ENCODE measurements at places on chromosomes 2 and 18.

DNA sequence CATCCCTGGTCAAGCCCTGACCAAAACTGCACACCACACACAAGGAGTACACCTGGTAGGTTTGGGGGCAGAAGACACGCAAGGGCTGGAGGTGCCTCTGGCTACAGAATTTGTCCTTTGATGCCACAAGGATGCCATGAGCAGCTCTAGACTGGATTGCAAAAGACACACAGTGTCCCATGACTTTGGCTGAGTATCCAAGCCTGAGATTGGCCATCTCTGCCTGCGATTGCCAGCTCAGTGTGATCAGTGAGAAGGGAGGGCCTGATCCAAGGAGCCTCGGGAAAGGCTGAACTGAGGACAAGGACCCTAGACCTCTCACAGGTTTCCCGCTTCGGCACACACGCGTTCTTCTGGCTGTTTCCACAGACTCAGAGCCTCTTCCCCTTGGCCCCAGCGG lies 60.0 kb upstream of the FOSL2 start:
- no peak for DNase-seq

- DNase-seq: no peak
These were observed 30.4 kb downstream of the HDAC4 start for GRCh38 chr2:239370403-239370802.

DNA sequence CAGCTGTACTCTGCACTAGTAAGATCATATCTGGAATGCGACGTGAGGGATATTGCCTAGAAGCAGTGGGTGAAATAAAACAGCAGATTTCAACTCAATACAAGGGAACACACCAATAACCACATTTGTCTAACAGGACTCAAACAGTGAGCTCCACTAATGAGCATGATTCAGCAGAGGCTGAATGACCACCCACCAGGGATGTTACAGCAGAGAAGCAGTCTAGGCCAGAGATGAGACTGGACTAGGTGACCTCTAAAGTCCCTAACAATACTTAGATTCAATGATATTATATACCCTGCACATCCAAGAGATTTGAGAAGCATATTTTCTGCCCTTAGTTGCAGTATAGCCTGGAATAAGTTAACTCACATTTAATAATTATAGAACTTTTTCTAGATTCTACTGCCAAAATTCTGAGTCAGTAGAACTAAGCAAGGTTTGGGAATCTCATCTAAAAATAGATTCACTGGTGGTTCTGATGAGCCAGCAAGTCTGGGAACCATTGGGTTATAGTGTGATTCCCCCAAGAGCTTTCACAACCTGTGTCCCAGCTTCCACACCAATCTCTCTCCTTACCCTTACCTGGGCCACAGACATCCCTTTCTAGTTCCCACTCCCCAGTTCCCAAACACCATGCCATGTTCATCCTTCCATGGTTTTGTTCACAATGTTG lies 6.3 kb downstream of the THOC1 start:
- no peak for DNase-seq

DNA sequence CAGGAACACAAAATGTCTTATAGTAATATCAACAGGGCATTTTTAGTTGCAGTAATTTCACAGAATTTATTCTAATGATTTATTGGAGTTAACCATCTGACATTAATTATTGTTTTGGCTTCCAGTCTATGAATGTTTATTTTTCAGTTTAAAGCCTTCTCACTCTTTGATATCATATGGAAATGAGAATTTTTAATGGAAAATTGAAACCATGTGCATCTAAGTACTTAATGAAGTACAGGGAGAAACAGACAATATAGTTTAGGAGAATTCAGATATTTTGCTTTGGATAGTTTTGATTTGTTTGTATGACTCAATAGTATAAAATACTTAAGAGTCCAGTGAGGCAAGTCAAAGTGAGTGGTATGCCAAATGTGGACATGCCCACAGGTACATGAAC lies 126.1 kb downstream of the OLA1 start:
- DNase-seq: no peak

GRCh38 chr18:76771192-76771799 lies 51.1 kb upstream of the ZNF236 start:
- no peak for DNase-seq

GRCh38 chr2:170972296-170973224 lies 43.5 kb downstream of the GORASP2 start:
- DNase-seq: no peak

GRCh38 chr2:160271171-160272086 lies 71.4 kb upstream of the ITGB6 start:
- no peak for DNase-seq

DNA sequence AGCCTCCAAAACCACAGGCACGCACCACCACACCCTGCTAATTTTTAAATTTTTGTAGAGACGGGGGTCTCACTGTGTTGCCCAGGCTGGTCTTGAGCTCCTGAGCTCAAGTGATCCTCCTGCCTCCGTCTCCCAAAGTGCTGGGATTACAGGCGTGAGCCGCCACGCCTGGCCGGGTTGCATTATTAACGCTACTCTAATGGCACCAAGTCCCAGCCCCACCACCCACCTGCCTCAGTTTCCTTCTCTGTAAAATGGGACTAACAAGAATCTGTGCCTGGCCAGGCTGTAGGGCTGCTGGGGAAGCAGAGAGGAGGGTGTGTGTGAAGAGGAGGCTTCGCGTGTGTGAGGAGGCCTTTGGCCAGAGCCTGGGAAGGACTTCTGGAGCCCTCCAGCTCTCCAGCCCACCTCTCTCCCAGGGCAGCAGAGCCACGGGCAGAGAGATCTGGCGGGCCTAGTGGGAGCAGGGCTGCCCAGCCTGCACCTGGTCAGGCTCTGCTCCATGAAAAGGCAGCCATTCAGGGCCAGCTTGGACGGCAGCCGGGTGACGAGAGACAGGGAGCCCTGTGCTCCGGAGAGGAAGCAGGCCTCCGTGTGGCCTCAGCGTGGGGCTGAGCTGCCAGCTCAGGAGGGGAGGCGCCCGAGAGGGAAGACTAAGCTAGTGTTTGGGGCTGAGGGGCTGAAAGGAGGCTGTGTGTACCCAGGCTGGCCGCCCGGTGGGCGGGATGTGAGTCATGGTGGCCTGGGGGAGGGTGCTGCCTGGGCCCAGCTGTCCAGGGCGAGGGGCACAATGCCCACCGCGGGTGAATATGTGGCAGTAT lies 7.4 kb upstream of the B3GNT7 start:
- no peak for DNase-seq
